ENCODE measurements at places on chromosomes 2 and 18.
A peak's percentile ranks its signal among the peaks of the same experiment; 100 is the strongest.

- DNase-seq, result no peak
These were observed 7.5 kb upstream of the ZNF516 start for GRCh38 chr18:76502551-76502950.

DNA sequence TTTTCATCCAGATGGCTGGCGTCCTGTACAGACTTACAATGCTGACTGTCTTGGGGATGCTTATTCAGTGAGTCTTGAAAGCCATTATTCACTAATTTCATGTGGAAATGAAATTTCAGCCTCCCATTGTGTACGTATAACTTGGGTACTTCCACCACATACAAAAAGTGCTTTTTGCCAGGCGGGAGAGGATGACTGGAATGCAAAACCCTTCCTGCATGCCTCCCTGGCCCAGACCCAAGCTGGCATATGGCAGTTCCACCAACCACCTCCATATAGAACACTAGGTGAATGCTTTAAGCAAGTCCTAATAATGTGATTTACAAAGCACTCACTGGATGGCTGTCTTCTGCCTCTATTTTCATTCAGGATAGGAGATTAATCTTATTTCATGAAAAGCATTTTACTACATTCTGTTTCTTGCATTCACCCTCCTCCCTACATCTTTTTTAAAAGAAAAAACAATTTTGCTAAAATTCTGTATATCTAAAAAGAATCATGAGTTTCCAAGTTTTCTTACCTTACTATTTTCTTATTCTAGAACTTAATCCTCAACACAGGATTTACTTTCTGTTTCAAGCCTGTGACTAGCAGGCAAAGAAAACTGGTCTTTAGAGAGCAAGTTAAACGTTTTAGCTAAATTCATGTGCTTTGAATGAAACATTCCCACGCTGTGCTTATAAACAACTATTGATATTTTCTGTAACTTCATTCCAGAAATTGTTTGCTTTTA, 327.6 kb downstream of the NCKAP5 start:
- no peak for DNase-seq

DNA sequence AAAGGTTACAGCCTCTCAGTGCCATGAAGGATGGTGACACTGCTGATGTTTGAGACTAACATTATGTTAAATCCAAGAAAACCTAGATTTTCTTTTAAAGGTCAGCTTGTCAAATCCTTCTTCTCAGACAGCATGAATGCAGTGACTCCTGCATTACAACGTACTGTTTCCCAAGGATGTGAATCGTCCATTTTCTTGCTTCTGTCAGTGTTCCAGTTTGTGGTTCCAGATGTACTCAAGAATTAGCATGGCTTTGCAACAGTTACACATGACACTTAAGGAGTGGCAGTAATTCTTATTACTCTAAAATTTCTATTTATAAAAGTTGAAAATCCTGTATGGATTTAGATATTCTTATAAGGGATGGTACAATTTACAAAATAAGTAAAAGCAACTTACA, 1.5 kb upstream of the TTC39C start:
- no peak for DNase-seq

DNA sequence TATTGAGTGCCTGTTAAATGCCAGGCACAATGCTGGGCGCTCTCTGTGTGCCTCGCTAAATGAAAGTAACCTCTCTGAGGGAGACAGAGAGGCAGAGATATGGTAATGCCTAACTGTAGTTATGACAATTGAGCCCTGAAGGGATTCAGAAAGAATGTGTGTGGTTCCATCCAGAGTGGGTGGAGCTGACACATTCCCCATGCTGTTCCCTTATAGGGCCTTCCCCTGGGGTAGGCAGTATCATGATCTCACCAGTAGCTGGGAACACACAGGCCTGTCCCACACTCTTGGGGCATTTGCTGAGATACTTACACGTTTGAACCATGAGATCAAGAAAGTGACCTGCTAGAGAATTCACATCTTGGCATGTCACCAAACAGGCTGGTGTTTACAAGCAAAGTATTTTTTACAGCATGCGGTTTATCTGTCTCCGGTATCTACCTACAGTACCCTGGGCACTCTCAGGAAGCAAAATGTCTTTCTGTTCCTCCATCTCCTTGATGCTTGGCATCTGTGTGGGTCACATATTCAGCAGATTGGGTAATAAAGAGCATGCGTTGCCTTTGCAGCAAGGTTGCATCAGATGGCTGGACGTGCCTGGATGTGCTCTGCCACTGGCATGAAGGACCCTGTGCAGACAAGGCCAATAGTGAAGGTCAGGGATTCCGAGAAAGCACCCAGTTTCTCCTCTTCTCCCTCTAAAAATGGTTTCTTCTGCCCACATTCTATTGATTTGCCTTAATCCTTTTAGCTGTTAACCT, 9.4 kb downstream of the CTIF start:
- peak; percentile 83 for DNase-seq

- no peak for DNase-seq
These were observed 41.3 kb downstream of the CCDC93 start for GRCh38 chr2:117972476-117973123.

- no peak for DNase-seq
These were observed 33.5 kb downstream of the AOX1 start for GRCh38 chr2:200619279-200619678.

- DNase-seq, result no peak
These were observed 360.1 kb upstream of the RND3 start for GRCh38 chr2:150847578-150847977.

DNA sequence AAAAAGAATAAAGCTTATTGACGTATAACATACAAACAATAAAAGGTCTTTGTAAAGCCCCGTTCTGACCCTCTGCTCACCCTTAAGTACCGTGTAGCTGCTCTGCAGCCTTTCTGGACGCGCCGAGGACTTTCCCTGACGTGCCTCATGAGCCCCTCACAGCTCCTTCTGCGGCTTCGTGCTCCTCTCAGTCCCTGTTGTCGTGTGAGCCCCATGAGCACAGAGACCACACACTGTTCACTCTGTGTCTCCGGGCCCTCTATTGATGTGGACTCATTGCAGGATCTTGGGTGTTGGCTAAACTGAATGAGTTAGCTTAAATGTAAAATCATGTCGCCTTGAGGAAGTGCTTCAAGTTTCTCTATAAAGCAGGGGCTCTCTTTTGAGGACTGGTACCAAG, 43.6 kb upstream of the INHBB start:
- DNase-seq, result no peak

GRCh38 chr2:158894078-158894477, 74.4 kb upstream of the TANC1 start:
- no peak for DNase-seq

- no peak for DNase-seq
These were observed 501 bp downstream of the LPIN1 start for GRCh38 chr2:11746807-11747459.

DNA sequence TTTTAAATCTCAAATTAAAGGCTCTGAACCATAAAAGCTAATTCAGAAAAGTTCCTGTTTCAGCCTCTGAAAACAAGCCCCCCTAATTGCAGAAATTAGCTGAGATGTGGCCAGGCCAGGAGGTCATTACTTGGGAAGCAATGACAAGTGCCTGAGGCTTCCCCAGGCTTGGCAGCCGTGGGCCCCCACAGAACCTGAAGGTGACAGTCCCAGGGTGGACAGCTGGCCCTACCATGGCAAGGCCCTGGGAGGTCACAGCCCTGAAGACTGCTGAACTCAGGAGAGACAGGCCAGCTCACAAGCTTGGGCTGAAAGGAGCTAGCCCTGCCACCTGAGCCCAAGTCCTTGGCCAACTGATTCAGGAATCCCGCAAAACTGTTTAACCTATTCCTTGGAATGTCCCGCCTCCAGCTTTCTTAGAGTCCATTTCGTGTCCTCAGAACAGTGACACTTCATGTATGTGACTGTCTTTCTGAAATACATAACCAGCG, 54.3 kb upstream of the PKDCC start:
- DNase-seq, result no peak

- no peak for DNase-seq
These were observed 18.9 kb downstream of the STEAP3 start for GRCh38 chr2:119242276-119243119.

GRCh38 chr18:39186008-39186407, 1620.4 kb upstream of the CELF4 start:
- no peak for DNase-seq

- no peak for DNase-seq
These were observed 14.0 kb downstream of the REEP1 start for GRCh38 chr2:86323273-86324021.

DNA sequence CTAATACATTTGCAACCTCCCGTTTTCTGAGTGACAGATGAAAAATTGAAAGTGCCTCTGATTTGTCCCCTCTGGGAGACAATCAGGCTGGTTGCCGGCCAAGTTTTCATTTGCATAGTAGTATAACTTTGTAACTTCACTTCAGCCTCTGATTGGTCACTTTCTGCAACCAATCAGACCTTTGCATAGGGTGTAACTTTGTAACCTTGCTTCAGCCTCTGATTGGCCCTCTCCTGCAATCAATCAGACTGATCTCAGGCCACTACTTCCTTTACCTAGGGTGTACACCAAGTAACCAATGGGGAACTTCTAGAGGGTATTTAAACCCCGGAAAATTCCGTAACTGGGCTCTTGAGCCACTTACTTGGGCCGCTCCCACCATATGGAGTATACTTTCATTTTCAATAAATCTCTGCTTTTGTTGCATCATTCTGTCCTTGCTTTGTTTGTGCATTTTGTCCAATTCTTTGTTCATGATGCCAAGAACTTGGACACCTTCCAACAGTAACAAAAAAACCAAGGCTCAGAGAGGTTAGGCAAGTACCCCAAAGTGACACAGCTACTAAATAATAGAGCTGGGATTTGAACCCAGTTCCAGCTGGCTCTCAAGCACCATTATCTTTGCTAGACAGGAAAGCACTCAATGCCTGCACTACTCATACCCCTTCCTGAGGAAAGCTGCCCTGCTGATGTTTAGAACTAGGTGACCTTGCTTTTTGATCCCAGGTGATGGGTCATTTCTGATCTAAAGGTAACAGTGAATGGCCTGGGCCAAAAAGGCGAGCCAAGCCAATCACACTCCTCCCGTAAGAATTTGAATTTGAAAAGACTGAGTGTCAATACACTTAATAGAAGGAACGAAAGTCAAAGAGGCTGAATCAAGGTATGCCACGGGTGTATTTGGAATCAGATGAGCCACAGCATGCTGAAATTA, 10.9 kb upstream of the MYOM1 start:
- DNase-seq, result no peak

GRCh38 chr18:72378016-72378415, 166.1 kb downstream of the CBLN2 start:
- no peak for DNase-seq

DNA sequence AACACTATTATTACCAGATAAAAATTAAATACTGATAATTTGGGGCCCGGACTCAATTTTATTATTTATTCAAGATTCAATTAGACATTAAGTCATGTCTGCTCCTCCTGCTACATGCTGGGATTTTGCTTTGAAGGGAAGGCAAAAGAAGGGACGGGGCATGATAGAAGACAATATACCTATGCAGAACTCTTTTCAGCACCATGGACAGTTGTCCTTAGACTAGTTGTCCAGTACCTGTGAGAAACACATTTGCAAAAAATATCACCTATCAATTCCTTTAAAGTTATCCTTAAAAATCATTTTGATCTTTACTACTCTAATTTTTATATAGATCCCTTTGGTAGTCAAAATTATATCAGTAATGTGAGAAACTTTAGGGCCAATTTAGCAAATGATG, 100.2 kb upstream of the SULT1C3 start:
- no peak for DNase-seq

DNA sequence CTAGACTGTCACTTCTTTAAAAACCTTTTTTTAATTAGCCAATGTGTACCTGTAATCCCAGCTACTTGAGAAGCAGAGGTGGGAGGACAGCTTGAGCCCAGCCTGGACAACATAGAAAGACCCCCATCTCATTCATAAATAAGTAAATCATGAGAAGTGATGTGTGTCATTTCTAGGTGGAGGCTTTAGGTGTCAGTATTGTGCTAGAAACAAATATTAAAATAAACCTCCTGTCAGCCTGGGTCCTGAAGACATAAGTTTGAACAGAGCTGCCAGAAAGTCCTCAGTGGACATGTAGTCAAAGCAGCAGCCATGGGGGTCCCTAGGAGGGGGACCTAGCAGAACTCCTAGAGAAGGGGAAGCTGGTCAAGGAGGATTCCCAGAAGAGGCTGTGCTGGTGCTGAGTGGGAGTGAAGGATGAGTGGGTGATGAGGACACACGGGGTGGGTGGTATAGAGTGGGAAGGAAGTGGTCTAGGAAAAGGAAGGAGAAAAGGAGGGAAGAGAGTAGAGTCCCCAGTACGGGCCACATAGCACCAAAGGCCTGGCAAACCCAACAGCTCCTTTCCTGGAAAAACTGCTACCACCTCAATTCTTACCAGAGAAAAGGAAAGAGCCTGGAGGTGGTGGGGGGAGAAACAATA, 316.6 kb upstream of the NCKAP5 start:
- no peak for DNase-seq

DNA sequence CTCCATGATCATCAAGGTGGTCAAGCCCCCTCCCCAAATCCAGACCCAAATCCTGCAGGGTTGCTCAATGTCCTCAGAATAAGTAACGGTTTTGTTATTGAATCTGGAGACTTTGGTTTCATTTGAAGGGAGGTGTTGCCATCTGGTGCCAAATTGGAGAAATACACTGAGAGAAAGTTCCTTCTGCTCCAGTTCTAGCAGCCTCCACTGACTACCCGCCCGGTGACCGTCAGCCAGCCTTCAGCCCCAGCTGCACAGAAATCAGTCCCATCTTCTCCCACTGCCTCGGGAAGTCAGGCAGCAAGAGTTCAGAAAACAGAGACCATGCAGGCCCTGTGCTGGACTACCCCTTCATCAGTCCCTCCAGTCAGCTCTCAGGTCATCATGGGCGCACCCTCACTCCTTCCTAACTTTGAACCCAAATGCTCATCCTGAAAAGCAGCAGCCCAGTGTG, 38.7 kb downstream of the PKDCC start:
- no peak for DNase-seq

- no peak for DNase-seq
These were observed 37.7 kb downstream of the DOCK10 start for GRCh38 chr2:225004597-225004996.

DNA sequence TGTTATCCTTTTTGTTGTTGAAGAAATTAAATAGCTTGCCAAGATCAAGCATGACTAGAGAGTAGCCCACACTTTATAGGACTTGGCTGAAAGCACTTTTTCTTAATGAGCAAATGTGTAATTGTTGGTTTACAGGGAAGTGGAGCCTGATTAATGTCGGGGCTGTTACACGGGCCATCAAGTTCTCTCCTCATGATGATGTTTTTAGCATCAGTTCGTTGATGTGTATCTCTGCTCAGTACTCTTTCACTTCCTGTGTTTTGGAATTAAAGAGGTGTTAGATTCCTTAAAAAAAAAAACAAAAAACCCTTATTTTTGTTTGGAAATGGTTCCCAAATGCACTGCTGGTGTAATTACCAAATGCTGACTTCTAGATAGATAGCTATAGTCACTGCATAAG, 114.2 kb downstream of the PTPRM start:
- no peak for DNase-seq

DNA sequence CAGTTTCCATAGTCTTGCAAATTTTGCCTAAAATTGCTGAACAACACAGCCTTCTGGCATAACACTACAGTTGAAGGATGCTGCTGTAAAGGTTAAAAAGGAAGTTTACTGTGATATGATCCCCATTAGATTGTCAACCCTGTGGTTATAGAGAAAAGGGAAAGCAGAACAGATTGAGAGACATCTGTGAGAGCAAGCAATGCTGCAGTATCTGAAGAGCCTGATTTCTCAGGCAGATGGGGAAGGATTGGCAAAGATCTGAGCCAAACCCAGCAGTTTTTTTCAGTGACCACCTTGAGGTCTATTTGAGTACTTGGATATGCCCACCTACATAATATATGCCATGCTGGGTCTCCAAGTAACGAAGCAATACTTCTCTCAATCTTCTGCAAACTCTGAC, 8.5 kb upstream of the ST8SIA3 start:
- DNase-seq, result no peak

Measured in tibial artery (tissue), 4 donors.